Endothelial cell of umbilical vein (primary cell): ENCODE measurements at places on chromosomes 7 and 10. TPM values are rescaled to one million over a fixed set of nuclear protein-coding genes. Genes with fewer than 3 reads are reported as not detected.

Gene ASB10
- not detected in 2 replicates for polyA plus RNA-seq

- no peak for DNase-seq
- H3K27ac ChIP-seq = no peak overlapping the region
- no peak overlapping the region for H3K4me3 ChIP-seq
- no peaks in the 10 kb centered on the region for H3K36me3 ChIP-seq
- no peaks in the 10 kb centered on the region for H3K4me1 ChIP-seq
Measured at GRCh38 chr10:59971915-59972314, 65.6 kb upstream of the CCDC6 start.

Gene UFSP1
- 0.84 and 1.1 TPM in 2 replicates for polyA plus RNA-seq

Gene GDF2
- polyA plus RNA-seq = not detected in 2 replicates

DNA sequence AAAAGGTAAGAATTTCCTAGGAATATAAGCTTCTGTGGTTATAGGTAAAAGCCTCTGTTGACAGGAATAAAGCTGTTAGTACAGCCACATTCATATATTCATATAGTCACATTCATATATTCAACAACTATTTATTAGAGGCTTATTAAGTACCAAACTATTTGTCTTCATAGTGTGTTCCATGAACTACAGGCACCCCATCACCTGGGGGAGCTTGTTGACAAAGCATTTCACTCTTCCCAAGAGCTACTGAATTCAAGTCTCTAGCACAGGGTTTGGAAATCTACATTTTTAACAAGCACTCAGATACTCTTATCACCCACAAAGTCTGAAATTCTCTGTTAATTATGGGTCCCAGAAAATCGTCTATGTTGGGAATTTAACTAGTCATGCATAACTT is 110.6 kb downstream of the RNLS start:
- H3K27ac ChIP-seq = no peak overlapping the region
- H3K27me3 ChIP-seq = no peaks in the 10 kb centered on the region
- H3K4me1 ChIP-seq = no peaks in the 10 kb centered on the region
- no peak overlapping the region for H3K4me3 ChIP-seq
- no peaks in the 10 kb centered on the region for H3K36me3 ChIP-seq

DNA sequence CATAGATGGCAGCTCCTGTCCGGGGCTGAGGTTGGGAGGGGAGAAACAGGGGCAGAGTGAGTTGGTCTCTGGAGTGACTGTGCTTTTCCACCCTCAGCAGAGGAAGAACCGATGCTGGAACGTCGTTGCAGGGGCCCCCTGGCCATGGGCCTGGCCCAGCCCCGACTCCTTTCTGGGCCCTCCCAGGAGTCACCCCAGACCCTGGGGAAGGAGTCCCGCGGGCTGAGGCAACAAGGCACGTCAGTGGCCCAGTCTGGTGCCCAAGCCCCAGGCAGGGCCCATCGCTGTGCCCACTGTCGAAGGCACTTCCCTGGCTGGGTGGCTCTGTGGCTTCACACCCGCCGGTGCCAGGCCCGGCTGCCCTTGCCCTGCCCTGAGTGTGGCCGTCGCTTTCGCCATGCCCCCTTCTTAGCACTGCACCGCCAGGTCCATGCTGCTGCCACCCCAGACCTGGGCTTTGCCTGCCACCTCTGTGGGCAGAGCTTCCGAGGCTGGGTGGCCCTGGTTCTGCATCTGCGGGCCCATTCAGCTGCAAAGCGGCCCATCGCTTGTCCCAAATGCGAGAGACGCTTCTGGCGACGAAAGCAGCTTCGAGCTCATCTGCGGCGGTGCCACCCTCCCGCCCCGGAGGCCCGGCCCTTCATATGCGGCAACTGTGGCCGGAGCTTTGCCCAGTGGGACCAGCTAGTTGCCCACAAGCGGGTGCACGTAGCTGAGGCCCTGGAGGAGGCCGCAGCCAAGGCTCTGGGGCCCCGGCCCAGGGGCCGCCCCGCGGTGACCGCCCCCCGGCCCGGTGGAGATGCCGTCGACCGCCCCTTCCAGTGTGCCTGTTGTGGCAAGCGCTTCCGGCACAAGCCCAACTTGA is 2.7 kb downstream of the REPIN1 start:
- peaks cover 37% of the 10 kb centered on the region for H3K36me3 ChIP-seq
- H3K4me1 ChIP-seq = peaks cover 17% of the 10 kb centered on the region
- no peak overlapping the region for H3K4me3 ChIP-seq
- DNase-seq = no peak

- H3K4me1 ChIP-seq = peaks cover 32% of the 10 kb centered on the region
- H3K27me3 ChIP-seq = no peaks in the 10 kb centered on the region
- peak overlapping the region; percentile 32 for H3K4me3 ChIP-seq
- DNase-seq = peak; percentile 85
- H3K27ac ChIP-seq = peak overlapping the region; percentile 88
- H3K36me3 ChIP-seq = no peaks in the 10 kb centered on the region
Measured at GRCh38 chr10:59907918-59908807, 1.8 kb upstream of the CCDC6 start.

GRCh38 chr10:76563286-76563685 is 1074.3 kb downstream of the KCNMA1 start:
- H3K4me1 ChIP-seq = no peaks in the 10 kb centered on the region
- H3K36me3 ChIP-seq = no peaks in the 10 kb centered on the region
- no peak overlapping the region for H3K4me3 ChIP-seq
- H3K27ac ChIP-seq = no peak overlapping the region
